Common myeloid progenitor, CD34-positive (primary cell): ENCODE measurements at places on chromosomes 13 and 19.

- no peak for DNase-seq
Measured at GRCh38 chr13:90120026-90120425, 1227.5 kb upstream of the MIR17HG start.

DNA sequence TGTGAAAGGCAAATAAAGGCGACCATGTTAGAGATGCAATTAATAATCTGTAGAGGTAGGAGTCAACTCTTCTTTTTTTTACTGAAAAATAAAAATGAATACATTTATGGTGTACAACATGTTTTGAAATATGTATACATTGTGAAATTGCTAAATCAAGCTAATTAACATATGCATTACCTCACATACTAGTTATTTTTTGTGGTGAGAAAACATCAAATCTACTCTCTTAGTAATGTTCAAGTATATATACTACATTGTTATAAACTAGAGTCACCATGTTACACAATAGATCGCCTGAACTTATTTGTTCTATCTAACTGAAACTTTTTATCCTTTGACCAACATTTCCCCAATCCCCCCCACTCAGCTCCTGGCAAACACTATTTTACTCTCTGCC lies 143.2 kb downstream of the POU4F1 start:
- DNase-seq = peak; percentile 38

GRCh38 chr13:85286081-85286480 lies 513.1 kb downstream of the SLITRK6 start:
- DNase-seq = no peak

GRCh38 chr13:78100486-78100885 lies 181.9 kb upstream of the EDNRB start:
- no peak for DNase-seq
